NCI-H1092 treated with DMSO at 0.1 percent for 48 hours (cell line): ENCODE measurements at places on chromosomes 1 and 21.
A peak's percentile ranks its signal among the peaks of the same experiment; 100 is the strongest.

DNA sequence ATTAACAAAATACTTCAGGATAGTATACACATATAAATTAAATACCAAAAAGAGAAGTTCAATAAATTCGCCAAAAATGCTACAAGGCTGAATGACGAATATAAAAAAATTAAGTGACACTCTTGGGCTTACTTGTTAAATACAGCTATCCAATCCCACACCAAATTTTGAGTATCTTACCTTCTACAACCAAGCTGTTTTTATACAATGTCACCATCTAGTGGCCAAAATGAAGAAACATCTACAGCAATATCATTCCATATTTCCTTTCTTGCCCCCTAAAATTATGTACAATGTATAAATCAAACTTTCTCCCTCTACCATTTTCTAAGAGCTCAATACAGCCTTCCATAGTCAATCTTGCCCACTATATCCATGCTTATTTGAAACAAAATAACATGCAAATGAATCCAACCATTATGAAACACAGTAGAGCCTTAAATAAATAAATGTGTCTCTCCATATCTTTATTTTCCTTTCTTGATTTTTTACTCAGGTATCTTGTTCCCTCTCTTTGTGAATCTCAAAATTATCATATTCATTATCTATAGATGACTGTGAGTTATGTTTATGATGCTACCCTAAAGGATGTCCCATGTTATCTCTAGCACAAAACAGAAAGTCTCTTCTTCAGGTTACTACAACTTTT is 86.3 kb downstream of the ACBD6 start:
- peak; percentile 83 for DNase-seq

DNA sequence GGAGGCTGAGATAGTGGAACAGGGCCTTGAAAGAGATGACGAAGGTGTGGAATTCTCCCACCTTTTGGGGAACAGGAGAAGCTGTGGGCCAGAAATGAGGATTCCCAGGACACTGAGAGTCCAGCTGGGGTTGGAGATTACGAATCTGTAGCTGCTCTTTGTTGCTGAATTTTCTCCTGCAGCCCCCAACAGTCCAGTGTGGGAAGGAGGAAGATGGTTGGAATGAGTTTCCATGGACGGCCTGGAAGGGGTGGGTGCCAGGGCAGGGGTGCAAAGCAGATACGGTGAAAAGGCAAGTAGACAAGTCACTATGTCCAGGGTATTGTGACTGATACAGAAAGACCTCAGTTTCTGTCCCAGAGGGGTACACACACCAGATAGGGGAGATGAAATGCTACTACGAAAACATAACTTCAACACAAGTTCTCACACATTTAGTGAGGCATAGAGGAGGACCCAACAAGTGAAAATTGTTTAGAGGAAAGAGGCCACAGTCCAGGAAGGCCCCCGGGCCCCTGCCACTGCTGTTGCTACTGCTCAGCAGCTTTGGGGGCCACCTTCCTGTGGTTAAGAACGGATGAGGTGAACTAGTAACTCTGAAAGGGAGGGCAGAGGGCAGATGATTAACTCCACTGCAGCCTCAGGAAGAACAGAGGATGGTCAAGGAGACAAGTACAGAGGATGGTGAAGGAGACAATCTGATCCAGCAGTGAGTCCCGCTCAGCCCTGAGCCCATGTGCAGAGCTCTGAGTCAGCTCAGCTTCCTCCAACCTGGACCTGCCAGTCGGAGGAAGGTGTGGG is 7.3 kb downstream of the CD244 start:
- DNase-seq: no peak

GRCh38 chr1:198519639-198520501 is 20.6 kb downstream of the ATP6V1G3 start:
- no peak for DNase-seq

- DNase-seq: no peak
Measured at GRCh38 chr1:26861889-26862378, 1.0 kb upstream of the SFN start.

DNA sequence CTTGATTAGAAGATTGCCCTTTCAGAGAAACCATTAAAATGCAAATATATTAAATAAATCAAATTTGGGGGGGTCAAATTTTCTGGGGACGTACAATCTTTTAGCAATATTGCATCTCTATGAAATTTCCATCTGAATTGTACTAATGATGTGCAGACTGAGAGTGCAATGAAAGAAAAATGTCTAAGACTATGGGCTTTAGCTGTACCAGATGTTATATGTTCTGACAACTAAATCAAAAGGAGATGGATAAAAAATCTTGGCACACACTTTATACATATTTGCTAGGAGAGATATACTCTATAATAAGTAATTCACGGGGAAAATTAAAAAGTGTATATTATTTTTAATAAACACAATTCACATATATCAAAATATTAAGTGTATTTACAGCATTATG is 13.0 kb upstream of the PLPPR5 start:
- no peak for DNase-seq

DNA sequence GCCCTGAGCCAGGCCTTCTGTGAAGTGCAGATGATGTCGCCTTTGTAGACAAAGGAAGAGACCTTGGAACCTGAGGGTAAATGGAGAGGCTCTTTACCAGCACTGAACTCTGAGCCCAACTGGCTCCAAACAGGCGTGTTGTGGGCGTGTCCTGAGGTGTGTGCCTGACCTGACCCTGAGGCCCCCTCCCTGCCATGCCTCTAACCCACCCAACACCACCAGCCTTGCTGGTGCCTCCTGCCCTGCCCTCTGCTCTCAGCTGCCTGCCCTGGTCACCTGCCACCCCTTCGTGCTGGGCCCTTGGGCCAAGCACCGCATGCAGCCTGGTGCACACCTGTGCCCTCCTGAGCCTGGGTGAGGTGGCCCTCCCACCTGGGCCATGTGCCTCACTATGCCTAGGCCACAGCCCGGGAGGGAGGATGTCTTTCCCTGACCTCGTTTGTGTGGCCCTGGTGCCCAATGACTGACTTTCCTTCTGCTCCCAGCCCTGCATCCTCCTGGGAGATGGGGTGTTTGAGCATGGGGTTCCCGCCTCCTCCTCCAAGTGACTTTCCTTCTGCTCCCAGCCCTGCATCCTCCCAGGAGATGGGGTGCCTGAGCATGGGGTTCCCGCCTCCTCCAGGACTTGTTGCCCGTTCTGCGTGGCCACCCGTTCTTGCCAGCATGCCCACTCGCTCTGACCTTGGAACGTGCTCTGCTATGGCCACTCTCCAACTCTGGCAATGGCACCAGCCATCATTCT is 157.0 kb downstream of the PCBP3 start:
- DNase-seq: no peak

GRCh38 chr1:2587071-2587859 is 688 bp downstream of the PRXL2B start:
- peak; percentile 30 for DNase-seq
